ENCODE measurements at places on chromosomes 6 and 20. TPM values are rescaled to one million over a fixed set of nuclear protein-coding genes. Genes with fewer than 3 reads are reported as not detected.

Gene ACSS2
- 21.9 TPM for total RNA-seq

Gene CNKSR3
- total RNA-seq: 21.7 TPM

- no peak for DNase-seq
Observed at GRCh38 chr6:25002326-25003091, 66.7 kb upstream of the RIPOR2 start.

GRCh38 chr6:170374571-170375444 lies 68.2 kb downstream of the FAM120B start:
- no peak for DNase-seq

DNA sequence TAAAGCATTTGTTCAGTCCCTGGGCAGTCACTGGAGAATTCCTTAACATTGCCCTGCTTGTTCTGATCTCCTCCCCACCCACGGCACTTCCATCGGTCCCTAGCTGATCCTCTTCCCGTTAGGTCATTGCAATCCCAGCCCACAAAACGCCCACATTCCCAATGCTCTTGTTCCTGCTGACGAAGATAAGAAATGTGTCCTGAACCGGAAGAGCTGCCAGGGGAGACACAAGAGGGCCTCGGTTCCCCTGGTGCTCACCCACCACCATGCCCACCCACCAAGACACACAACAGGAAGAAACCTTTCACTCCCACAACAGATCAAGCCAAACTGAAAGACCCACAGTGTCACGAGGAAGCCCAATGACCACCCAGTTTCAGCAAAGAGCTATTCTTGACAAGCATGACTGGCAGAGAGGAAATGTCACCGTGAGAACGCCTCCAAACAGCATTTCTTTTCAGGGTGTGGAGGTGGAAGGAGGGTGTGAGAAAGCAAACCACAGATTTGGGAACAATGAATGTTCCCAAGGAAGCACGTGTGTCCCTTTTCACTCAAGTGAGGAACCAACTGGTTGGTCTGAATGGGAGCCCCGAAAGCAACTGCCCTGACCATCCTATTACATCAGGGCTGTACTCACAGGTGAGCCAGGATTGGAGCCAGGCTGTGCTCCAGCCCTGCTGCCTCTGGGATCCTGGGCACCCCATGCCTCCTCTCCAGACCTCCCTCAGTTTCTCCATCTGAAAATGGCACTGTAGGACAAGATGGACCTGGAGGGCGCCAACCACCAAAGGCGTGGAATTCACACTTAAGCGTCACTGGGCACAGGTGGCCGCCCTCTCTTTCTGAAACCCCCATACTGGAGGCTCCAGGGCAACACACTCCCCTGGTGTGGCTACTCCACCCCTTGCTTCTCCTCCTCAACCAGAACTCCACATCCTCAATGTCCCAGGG lies 97.5 kb downstream of the ZMYND8 start:
- DNase-seq: no peak

DNA sequence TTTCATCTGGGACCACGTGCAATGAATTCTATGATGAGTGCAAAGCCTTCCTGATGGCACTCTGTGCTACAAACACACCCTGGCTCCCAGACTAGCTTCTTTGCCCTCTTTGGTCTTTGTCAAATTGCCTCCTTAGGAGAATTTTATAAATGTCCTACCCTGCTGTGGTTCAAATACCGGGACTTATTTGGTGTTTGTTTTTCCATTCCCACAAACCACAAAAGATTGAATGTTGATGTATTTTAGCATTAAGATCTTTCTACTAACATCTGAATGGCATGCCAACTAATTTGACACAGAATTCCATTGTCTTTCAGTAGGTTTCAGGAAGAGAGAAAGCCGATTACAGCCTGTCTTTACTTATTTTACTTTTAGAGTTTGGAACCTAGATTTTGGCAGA lies 424.2 kb upstream of the SLC35B3 start:
- no peak for DNase-seq

DNA sequence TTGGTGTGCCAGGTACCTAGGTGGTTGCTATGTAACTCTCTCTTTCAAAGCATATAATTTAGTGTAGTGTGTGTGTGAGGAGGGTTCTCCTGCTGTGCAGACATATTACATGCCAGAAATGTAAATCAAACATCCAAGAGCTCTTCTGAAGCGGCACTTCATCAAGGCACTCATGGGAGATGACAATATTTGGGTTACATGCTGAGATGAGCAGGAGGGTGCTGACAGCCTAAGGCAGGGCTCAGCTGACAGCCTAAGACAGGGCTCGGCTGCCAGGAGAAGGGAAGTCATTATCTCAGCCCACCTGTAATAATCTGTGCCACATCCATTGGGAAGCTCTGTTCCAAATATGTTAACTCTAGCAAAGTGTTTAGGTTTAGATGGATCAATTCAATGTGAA lies 39.1 kb downstream of the ADGRF5 start:
- no peak for DNase-seq

DNA sequence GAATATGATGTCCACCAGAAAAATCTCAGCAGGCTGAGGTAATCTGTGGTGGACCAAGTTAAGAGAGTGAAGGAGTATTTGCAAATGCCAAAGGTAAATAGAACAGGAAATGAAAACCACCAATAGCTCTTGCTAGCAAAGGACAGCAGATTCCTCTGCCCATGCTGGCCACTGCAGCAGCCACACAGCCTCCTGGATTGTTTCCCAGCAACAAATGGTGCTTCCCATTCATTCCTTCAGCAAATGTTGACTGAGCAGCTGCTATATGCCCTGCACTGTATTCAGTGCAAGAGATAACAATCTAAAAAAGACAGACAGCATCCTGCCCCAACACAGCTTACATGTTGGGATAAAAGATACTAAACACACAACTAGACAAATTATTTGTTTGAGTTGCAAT lies 11.0 kb downstream of the ROS1 start:
- DNase-seq: no peak

DNA sequence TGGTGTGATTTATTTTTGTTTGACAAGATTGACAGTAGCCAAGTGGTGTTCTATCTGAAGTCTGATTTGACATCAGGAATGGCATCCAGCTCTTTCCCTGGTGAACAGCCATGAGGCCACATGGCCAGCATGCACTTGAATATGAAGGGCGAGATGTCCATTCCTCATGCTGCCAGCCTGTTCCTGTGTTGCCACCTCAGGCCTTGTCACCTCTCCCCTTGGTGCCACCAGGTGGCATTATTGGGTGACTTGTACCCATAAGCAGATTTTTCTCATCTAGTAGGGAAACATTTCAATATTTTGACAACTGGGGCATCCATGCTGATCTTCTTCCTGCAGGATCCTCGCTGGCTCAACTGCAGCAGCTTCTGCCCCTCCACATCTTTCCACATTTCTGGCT lies 199.1 kb downstream of the ERMARD start:
- DNase-seq: no peak

Gene MAS1
- total RNA-seq: not detected

- DNase-seq: no peak
Observed at GRCh38 chr6:113997116-113997515, 26.2 kb upstream of the HDAC2 start.

DNA sequence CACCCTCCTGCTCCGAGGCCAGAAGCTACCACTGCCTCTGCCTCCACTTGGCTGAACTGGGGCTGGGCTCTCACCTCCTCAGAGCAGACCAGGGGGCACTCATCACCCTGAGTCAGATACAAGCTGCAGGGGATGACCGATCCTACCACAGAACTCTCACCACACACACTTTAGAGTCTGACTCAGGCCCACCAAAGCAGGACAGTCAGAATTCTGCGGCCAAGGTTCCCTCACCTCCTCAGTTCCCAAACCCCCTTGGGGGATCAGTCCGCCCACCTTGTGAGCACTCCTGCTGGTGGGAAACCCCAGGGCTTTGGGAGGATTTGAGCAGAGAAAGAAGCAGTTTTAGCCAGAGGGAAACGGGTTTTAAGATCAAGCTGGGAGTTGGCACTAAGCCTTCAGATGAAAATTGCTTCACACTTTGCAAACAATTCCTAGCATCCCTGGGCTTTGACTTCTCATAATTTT lies 587.8 kb upstream of the JAG1 start:
- DNase-seq: no peak

- DNase-seq: no peak
Observed at GRCh38 chr6:125549202-125549884, 200.1 kb upstream of the HEY2 start.

GRCh38 chr6:10613723-10614122 lies 80.7 kb downstream of the C6orf52 start:
- no peak for DNase-seq

GRCh38 chr20:43465625-43465943 lies 7.9 kb downstream of the SRSF6 start:
- DNase-seq: no peak

Gene ABHD16B
- not detected for total RNA-seq

- no peak for DNase-seq
Observed at GRCh38 chr20:54115172-54115854, 44.9 kb upstream of the BCAS1 start.

Gene SMPDL3A
- 42.1 TPM for total RNA-seq

GRCh38 chr6:19287928-19288327 lies 549.2 kb upstream of the ID4 start:
- no peak for DNase-seq

- no peak for DNase-seq
Observed at GRCh38 chr20:51021067-51022025, 1.6 kb downstream of the KCNG1 start.

DNA sequence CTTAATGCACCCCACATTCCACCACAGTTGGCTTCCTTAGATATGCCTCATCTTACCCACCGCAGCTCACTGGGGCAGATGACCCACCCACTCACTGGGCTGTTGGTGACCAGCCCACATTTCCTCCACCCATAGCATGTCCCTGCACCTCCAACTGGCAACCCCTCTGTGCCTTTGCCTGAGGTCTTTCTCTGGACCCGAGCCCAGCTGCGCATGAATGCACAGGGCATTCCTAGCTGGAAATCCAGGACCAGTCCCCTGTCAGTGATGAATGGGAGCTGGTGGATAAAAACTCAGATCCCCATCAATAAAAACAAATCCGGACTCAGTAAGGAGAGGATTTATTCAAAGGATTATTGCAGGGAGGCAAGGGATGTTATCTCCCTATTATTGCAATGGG lies 75.0 kb downstream of the ISM1 start:
- DNase-seq: no peak

DNA sequence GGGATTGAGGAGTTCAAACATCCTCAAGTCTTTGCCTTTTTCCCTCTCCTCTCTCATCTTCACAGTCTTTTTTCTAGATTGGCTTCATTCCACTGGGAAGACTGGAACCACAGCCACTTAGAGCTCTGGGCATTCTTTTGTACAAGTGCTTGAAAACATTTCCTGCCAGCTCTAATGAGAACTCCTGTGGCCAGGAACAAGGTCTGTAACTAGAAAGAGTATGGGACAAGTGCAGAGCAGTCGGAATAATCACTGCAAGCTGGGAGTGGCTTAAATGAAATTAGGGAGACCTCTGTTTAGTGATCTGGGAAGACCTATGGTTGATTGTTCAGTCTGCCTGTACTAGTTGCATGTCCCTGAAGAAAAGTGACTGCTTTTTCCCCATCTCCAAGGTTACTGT lies 41.0 kb upstream of the SMIM8 start:
- no peak for DNase-seq

GRCh38 chr6:148203970-148204369 lies 138.7 kb upstream of the SASH1 start:
- no peak for DNase-seq

DNA sequence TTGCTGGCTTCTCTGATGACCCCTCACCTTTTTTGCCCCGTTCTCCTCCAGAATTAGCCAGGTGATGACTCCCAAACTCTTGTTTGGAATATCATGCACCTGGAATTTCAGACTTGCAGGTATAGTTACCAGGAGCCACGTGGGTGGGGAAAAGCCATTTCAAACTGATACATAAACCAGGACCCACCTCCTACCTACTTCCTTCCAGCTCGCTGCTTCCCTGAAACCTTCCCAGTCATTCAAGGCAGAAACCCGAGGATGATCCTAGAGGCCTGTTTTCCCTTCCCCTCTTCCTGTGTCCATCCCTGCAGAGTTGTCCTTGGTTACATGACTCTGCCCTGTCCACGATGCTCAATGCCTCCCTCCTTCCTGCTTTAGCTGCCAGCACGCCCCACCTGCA lies 101.9 kb downstream of the MTHFD1L start:
- no peak for DNase-seq

Gene MAP3K5
- total RNA-seq: 7.8 TPM

Gene OR2J3
- not detected for total RNA-seq

Gene ADGRB3
- total RNA-seq: 0.22 TPM

Gene MYB
- 0.51 TPM for total RNA-seq
